ENCODE measurements at places on chromosomes 4 and X.

DNA sequence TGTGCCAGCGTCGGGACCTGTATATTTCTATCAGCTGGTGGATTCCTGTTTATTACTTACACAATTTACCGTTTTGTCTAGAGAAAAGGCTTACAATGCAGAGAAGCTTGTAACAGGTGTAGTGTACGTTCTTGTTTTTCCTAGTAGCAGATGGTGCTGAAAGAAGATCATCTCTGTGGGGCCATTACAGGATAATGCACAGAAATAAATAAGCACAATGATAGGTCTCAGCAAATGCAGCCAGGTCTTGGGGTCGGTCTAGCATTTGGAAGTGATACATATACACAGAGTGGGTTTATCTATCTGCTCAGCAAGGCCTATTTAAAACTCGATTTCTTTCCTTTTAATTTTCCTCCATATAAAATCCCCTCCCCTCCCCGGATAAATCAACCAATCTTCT lies 180.9 kb upstream of the LCORL start:
- DNase-seq = no peak

- no peak for DNase-seq
Observed at GRCh38 chr4:4395849-4396627, 9.1 kb downstream of the NSG1 start.

DNA sequence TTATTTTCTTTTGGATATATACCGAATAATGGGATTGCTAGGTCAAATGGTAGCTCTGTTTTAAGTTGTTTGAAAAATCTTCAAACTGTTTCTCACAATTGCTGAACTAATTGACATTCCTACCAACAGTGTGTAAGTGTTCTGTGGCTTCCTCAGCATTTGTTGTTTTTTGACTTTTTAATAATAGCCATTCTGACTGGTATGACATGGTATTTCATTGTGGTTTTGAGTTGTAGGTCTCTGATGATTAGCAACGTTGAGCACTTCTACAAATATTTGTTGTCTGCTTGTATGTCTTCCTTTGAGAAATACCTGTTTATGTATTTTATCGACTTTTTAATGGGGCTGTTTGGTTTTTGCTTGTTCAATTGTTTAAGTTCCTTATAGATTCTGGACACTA lies 680.1 kb upstream of the GRIA3 start:
- no peak for DNase-seq

GRCh38 chrX:110021258-110022022 lies 18.5 kb downstream of the TMEM164 start:
- peak; percentile 47 for DNase-seq

GRCh38 chr4:124947622-124948265 lies 235.2 kb upstream of the ANKRD50 start:
- DNase-seq = no peak
